ENCODE measurements at places on chromosomes 1 and 21.

GRCh38 chr1:161962091-161962887 is 61.4 kb downstream of the OLFML2B start:
- peak; percentile 75 for DNase-seq

GRCh38 chr1:184910005-184910404 is 64.3 kb downstream of the NIBAN1 start:
- DNase-seq: no peak

- no peak for DNase-seq
These were observed 31.0 kb upstream of the MTMR11 start for GRCh38 chr1:149967646-149968045.

DNA sequence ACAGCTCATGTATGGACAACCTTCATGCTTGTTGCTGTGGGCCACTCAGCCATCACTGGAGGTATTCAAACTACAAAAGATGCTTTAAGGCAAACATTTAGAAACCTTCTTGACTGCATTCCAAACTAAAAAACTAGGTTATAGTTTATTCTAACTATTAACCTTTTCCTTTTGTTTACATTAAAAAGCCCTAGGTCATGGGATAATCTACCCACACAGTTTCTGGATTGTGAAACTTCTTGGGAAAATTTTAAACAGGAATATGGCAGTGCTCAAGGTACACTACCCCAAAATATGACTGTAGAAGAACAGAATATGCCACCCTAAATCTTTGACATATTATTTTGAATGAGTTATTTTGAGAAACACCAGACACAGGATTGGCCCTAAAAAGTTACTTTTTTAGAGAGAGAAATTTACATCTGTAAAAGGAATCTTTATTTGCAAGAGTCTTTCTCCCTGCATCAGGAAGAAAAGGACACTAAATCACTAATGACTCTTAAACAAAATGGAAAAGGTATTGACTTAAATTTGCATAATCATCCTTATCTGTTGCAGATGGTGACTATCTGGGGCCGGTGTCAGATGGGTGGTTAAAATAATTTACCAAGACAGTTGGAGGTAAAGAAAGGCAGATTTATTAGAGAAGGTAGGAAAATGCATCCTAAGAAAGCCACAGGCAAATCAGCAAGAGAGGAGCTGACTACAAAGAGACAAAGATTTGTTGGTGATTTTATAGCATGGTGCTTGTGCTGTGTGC is 25.1 kb upstream of the NUF2 start:
- no peak for DNase-seq

GRCh38 chr1:217140041-217140901 is 417.0 kb upstream of the ESRRG start:
- no peak for DNase-seq

DNA sequence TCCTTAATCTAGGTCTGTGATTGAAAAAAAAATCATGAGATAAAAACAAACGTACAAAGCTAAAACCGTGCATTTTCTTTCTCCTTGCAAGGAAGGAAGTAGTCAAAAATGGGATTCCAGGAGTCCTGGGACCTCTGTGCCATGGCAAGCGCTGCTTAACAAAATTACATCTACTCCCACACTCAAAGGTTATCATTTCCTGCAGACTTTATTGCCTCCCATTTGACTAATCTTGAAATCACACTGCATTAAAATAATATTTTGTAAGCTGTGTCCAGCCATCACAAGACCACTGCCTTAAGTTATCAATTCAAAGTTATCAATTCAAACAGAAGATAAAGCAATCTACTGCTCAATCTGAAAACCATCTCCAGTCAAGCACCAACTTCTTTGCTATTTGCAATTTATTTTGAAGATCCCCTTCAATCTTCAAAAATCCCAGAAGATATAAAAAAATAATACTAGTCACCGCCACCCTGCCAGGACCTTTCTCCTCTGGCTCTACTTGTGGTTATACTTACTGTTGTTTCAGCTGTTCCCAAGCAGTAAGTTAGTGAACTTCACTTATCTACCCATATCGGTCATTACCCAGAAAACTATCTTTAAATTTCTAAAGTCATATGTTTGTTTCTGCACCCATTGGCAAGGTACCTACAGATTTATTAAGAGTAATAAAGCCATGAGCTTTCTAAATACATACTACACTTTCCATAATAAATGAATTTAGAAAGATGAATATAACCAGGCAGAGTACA is 38.1 kb upstream of the RAP1GAP start:
- peak; percentile 61 for DNase-seq

DNA sequence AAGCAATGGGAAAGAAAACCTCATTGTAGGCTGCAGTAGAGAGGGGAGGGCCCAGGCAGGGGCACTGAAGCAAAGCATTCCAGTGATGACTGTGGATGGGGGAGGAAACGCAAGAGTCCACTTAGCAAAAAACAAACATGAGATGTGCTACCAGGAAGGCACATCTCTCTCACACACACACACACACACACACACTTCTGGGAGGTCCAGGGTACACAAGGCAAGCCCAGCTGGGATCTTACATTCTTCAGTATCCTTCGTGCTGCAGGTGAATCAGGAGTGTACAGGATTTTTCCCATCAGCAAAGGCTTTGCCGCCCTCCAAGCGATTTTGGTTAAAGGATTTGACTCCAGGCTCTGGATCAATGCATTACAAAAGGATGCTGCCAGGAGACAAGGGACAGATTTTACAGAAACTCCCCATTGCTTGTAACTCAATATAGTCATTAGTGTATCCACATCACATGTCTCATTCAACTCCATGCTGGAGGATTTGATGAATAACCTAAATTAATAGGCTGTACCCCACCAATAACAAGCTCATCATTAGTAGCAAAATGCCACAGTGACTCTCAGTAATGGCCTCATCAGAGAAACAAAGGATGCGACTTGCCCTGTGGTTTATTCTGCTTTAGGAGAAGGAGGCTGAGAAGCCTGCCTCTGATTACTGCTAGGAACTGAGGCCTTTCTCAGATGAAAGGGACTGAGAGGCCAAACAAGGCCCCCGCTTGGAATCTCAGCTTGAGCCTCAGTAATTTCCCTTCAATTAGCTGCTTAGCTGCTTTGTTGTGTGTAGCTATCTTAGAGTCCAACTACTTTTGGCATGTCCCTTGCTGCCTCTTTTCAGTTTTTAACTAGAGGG is 41.6 kb downstream of the ABCA4 start:
- DNase-seq: peak; percentile 30

- no peak for DNase-seq
These were observed 14.3 kb downstream of the NADK start for GRCh38 chr1:1763657-1764621.

DNA sequence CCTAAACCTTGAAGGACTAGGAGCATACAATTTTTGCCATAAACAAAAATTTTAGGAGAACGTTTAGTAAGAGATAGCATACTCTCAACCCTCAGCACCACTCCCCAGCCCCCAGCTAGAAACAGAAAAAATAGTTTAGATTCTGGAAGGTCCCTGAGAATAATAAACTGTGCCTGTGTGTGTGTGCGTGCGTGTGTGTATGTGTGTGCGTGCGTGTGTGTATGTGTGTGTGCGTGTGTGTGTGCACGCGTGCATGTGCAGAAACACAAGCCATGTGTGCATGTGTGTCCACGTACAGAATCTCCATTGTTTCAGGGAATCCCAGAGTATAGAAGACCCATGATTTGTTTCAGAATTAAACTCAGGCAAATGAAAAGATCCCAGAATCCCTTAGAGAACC is 62.6 kb downstream of the CASQ2 start:
- DNase-seq: no peak

GRCh38 chr1:165823552-165824268 is 3.7 kb upstream of the UCK2 start:
- DNase-seq: no peak

- DNase-seq: peak; percentile 11
These were observed 538.0 kb downstream of the LTN1 start for GRCh38 chr21:28454564-28455252.

DNA sequence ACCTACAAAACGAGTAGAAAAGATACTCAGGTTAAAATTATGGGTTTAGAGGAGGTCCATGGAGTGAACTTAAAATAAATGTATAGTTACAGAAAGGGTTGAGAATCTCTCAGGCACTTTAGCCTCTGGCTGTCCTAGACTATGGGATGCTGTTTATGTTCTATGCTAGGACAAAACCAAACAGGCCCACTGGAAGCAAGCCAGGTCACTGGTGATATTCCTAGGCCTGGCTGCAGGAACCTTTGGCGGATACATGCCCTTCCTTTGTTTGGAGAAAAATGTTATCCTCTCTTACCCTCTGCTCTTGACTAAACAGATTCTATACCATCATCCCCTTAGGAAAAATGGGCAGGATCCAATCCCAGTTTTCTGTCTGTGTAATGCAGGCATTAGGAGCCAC is 90.7 kb upstream of the DUSP10 start:
- DNase-seq: peak; percentile 63

- DNase-seq: peak; percentile 23
These were observed 141.8 kb downstream of the AKT3 start for GRCh38 chr1:243708210-243708609.

- no peak for DNase-seq
These were observed 277.3 kb upstream of the FMN2 start for GRCh38 chr1:239814306-239814881.

DNA sequence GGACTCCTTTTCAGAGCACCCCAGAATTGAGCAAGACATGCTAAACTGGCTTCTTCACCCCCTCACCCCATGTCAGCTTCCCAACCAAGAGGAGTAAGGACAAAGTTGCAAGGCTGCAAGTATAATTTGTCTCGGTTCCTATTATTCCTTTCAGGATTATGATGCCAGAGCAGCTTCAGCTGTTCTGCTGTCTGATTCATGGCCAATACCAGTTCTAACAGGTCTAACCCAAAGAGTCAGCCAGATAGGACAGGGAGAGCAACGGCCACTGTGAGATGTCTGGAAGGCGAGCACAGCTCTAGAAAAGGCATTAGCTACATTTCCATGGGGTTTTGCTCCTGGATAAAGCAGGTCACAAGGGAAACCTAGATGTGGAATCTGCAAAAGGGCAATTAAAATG is 53.3 kb upstream of the HOOK1 start:
- no peak for DNase-seq

DNA sequence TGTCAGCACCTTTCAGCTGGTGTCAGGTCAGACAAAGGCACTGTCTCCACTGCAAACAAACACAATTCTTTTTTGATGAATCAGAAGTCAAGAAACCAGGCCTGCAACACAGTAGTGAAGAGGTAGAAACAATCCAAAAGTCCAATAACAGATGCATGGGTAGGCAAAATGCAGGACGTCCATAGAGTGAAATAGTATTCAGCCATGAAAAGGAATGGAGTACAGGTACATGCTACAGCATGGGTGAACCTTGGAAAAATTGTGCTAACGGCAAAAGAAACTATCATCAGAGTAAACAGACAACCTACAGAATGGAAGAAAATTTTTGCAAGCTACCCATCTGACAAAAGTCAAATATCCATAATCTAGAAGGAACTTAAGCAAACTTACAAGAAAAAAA is 26.2 kb upstream of the ZBTB21 start:
- no peak for DNase-seq

DNA sequence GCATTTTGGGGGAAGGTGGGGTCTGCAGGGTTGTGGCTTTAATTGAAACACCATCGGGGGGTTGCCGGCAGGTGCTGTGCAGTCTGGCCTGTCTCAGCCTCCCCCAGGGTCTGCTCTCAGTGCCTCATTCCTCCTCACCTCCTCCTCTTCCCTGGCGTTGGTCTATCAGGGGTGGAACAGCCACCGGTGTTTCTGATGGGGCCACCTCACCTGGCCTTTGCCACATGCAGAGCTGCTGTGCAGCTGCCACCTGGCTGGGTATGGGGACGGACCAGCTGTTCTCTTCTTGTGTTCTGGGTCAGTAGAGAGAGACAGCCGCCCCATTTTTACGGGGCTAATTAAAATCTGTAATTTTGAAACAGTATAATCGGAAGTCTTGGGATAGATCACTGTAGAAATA is 53.9 kb downstream of the SPSB1 start:
- no peak for DNase-seq

GRCh38 chr1:56570924-56571372 is 8.4 kb downstream of the PLPP3 start:
- no peak for DNase-seq

GRCh38 chr1:204169858-204170257 is 3.7 kb upstream of the REN start:
- DNase-seq: no peak

DNA sequence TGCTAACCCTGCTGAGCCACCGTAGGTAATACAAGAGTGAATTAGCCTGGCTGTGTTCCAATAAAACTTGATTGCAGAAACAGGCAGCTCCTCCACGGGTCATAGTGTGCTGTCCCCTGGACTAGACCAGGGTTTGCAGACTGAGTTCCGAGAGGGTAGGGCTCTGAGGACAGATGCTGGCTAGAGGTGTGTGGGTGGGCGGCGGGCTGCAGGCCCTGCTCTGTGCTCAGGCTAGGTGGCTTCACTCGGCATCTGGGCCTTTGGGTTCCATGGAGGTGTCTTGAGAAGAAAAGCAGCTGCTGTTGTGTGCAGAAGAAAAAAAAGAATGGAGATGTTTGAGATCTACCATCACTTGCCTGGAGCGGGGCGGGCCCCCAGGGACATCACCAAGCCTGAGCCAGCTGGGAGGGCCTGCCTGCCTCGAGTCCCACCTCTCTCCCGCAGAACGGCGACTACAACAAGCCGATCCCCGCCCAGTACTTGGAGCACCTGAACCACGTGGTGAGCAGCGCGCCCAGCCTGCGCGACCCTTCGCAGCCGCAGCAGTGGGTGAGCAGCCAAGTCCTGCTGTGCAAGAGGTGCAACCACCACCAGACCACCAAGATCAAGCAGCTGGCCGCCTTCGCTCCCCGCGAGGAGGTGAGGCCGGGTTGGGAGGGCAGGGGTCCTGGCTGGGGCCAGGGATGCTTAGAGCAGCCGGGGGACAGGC is 7.9 kb downstream of the TMEM201 start:
- DNase-seq: no peak

DNA sequence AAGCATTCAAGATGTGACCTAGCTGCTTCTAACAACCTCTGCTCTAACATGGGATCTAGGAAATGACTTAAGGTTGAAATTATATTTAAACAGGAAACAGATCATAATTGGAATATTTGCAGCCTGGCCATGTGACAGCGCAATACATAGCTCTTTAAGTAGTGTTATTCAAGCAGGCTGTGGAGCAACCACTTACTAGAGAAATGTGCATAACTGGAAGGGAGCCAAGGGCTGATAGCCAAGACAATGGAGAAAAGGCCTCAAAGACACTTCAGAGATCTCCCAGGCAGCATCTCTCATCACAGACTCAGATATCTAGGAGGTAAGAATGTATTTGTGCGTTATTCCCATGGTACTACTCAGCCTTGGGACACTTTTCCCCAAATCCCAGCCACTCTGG is 823.0 kb upstream of the PRMT6 start:
- DNase-seq: no peak

Measured in dermis microvascular lymphatic vessel endothelial cell (primary cell).